Common myeloid progenitor, CD34-positive (primary cell): ENCODE measurements at places on chromosomes 12 and 14.

DNA sequence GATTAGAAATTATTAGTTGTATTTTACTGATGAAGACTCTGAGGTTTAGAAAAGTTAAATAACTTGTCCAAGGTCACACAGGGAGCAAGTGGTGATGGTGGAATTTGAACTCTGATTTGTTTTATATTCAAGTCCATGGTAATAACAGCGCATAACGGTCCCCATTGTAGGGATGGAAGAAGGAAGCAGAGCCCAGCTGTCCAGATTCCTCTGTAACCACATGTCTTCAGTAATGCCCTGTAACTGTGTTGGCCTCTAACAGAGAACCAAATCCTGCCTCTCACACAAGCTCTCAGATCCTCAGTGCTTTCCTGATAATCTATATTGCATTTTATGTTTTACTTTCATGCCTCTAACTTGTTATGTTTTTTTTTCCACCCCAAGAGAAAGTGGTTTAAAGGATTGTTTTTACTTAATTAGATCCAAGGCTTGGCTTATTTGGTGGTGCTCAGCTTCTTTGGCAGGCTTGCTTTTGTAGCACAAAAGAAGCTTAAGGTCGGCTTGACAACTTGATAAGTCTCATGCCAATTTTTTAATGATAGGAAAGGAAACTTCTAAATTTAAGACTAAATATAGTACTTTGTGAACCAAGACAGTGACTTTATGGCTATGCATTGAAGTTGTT, 105.1 kb upstream of the SEL1L start:
- DNase-seq: no peak

- peak; percentile 49 for DNase-seq
Measured at GRCh38 chr12:47868552-47869031, 36.2 kb downstream of the VDR start.

GRCh38 chr12:112750971-112751370, 40.6 kb upstream of the RPH3A start:
- DNase-seq: no peak

- peak; percentile 77 for DNase-seq
Measured at GRCh38 chr14:61438860-61439765, 117.7 kb downstream of the PRKCH start.

GRCh38 chr14:31893221-31893757, 183.8 kb upstream of the ARHGAP5 start:
- no peak for DNase-seq

GRCh38 chr14:102333390-102333789, 13.8 kb downstream of the ZNF839 start:
- no peak for DNase-seq

- peak; percentile 35 for DNase-seq
Measured at GRCh38 chr14:103530390-103530789, 1.4 kb downstream of the TRMT61A start.

- DNase-seq: no peak
Measured at GRCh38 chr12:53860426-53861345, 77.9 kb upstream of the HOXC13 start.

- DNase-seq: no peak
Measured at GRCh38 chr12:74890237-74890599, 319.4 kb downstream of the KCNC2 start.

- peak; percentile 51 for DNase-seq
Measured at GRCh38 chr14:20630340-20631022, 11.0 kb downstream of the OR6S1 start.

DNA sequence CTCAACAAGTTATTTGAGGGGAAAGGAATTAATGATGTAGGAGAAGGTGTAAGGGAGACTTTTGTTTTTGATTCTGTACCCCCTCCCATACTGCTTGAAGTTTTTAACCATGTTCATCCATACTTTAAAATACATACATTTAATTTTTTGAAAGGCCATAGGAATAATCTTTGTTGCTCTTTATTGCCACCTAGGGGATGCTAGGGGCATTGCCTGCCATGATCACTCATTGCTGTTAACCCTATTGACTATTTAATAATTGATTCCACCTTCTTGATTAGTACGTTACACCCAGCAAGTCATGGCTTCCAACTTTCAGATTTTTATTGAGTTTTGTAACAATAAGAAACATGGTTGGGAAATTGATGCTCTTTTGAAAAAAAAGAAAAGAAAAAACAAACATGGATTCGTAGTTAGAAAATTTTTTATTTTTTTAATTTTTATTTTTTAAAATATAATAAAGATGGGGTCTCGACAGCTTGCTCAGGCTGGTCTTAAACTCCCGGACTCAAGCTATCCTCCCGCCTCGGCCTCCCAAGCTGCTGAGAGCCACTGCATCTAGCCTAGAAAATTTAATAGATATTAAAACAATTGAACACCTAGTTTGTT, 8.5 kb upstream of the PRKAB1 start:
- peak; percentile 66 for DNase-seq

DNA sequence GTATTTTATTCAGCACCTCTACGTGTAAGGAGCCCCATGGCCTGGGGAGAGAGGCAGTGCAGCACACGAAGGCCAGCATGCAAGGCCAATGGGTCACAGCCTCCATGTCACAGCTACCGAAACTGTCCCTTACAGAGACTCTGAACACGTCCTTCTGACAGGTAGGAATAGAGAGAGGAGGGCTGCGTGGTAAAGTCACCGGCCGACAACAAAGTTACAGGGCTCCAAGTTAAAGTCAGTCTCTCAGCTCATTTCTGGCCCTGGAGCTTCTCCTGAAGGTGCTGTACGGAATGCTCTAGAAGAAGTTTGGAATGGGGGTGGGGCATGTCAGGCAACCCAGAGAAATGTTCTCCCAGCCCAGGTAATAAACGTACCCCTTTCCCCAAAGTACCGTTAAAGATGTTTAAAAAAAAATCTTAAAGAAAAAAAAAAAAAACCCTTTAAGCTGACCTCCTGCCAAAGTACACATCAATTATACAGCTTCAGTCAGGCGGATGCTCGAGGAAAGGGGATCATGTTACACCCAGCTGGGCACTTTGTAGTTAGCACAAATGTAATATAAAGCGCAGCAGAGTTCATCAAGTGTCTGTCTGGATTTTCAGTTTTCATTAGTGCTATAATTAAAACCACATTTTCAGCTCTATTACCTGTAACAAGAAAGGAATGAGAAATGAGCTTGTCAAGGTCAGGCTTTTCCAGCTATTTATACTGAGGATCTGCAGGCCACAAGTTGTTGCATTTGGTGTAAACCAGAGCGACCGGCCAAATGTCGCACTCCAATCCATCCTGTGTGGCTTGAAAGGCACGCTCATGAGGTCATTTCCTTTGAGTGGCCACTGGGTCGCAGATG, 53.3 kb upstream of the CDKN3 start:
- no peak for DNase-seq

DNA sequence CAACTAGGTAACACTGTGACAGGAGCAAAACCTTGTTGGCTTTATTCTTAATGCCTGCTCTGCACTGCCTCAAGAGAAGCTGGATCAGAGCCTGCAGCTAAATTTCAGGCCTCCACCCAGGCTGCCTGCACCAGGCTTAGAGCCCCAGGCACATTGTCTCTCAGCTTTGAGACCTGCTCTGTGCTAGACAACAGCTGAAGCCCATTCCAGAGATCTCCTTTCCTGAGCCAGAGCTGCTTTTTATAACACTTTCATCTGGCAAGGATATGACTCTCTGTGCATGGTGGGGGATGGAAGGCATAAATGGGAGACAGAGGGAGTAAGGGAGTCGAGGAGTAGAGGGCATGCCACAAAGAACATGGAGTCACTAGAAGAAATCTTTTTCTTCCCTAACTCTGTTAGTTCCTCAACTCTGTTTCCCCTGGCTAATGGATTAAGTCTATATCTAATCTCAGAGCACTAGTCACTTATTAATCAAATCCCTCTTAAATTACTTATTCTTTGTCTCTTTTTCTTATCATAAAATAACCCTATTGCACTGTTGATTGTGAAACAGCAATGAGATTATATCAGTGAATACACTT, 27.1 kb upstream of the LUM start:
- DNase-seq: no peak

DNA sequence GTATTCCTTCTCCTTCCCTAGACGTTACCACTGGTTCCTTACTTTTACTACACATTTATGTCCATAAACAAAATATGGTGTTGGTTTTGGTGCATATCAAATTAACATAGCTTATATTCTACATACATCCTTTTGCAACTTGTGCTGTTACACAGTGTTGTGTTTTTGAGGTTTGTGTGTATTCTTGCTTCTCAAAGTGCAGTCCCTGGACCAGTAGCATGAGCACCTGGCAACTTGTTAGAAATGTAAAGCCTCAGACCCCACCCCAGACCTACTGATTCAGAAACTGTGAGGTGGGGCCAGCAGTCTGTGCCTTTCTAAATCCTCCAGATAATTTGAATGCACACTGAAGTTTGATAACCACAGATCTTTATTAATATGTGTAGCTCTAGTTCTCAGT, 65.9 kb downstream of the RNFT2 start:
- no peak for DNase-seq

DNA sequence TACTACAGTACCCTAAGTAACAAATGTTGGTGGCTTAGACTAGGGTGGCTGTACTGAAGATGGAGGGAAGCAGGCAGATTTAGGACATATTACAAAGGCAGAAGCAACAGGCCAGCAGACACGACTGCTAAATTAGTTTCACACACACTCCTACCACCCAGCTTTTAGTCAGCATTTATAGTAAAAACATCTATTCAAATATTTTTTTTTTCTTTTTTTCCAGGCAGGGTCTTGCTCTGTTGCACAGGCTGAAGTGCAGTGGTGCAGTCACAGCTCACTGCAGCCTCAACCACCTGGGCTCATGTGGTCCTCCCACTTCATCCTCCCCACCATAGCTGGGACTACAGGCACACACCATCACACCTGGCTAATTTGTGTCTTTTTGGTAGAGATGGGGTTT, 72.9 kb downstream of the CDK17 start:
- DNase-seq: no peak

DNA sequence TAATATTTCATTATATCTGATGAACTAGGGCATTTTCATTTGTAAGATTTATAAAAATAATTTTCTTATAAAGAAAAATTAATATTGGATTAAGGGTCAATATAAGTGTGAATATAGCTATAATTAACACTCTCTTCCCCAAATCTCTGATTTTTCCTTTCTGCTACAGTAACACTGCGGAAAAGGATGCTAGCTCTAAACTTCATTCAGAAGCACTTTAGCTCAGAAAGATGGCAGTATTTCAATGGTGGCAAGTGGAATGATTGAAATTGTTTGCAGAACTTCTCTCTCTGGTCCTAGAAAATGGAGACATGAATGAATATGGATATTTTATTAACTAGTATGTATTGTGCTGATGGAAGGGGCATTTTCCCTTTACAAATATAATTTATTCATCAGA, 8.4 kb downstream of the NPAS3 start:
- DNase-seq: no peak

DNA sequence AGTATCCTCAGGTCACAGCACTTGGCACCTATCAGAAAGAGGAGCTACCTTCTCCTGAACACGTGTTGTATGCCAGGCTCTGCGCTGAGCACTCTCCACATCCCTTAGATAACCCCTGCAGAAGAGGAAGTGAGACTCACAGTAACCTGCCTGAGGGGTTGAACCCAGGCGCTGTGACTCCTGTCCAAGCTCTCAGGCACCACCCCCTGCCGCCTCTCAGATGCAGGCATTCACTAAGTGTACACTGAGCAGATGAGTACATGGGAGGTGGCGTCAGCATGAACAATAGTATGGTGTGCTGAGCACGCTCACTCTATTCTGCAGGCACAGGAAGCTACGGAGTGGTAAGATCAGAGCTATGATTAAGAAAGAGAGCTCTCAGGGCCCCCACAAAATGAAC, 21.0 kb upstream of the RIC8B start:
- no peak for DNase-seq

DNA sequence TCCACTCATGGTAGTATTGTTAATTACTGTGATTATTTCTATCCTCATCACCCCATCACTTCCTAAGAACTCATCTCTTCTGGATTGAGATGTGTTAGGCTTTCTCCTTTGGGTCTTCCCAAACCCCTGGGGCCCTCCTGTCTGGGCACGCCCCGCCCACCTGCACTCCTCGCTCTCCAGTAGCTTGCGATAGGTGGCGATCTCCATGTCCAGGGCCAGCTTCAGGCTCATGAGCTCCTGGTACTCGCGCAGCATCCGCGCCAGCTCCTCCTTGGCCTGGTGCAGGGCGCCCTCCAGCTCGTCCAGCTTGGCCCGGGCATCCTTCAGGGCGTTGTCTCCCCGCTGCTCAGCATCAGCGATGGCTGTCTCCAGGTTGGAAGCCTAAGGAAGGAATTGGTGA, 6.8 kb downstream of the KRT71 start:
- DNase-seq: no peak

- peak; percentile 36 for DNase-seq
Measured at GRCh38 chr14:77554816-77555599, 56.4 kb upstream of the ISM2 start.

DNA sequence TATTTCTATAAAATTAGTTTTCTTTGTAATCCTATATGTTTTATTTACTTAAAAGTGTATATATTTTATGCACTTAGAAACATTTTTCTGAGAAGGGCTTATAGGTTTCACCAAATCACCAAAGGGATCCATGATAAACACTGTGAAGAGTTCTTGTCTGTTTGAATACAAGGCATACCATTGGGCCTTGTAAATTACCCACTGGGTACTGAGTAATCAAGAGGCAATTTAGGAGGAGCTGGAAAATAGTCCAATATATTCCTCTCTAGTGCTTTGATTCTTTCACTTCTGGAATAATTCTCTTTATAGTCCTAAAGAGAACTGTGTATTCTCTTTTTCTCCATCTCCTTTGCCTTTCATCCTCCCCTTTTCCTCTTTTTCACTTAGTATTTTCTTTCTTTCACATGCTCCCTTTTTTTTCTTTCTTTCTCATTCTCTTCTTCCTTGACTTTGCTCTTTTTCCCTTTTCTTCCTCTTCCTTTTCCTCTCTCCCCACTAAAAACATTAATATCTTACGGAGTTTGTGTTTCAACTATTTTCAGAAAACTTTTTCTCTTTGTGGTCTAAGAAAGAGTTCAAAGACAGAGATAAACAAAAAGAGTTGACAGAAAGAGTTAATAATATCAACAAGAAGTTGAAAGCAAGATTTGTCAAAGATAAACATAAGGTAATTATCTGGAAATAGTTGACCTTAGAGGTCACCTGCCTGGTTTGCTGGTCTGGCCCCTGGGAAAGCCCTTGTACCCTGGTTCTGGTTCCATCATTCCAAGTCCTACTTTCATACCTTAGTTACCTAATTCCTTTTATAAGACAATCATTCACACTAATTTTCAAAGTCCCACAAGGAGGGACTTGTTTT, 435.3 kb downstream of the RAD51B start:
- DNase-seq: no peak

DNA sequence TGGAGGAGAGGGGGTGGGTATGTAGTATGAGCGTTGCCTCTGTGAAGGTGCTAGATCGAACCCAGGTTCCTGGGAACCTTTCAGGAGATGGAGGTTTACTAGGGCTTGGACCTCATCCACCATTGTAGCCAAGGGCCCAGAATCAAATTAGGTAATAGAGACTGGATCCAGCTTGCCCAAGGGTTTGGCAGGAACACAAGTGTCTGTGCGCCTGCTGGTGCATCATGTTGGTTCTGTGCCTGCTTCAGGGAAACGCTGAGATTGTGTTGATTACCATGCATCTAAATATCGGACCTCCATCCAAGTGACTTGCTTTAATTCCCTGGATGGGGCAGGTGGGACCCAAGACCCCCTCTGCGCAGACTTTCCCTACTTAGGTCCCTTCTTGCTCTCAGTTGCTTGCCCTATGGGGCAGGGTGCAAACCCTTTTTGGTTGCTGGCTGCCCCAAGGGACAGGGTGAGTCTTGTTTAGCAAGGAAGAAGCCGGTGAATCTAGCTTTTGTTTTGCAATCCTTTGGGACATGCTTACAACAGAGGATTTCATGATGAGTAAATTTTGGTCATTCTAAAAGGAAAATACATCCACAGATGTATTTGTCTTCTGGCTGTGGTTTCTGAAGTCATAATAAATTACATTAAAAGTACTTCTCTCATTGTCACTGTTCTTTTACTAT, 189.8 kb upstream of the PRICKLE1 start:
- DNase-seq: no peak
